ENCODE measurements at places on chromosomes 4 and X.

DNA sequence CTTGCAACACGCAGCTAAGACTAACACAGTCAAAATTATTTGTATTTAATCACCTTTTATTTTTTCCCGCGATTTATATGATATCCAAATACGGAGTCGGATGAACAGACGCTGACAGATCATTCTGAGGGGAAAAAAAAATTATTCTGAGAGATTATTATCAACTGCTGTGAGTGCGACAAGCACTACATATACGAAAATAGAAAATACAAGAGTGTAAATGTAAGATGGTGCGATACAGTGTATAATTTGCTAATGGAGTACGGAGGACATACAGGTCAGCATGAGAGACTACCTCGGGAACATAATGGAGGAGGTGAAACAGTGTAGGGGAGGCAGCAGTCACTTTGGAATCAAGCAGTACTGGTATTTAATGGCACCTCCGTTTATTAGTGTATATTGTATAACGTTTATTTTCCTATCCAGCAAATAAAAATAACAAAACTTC, 2.8 kb upstream of the LIN54 start:
- DNase-seq = no peak

GRCh38 chr4:146814750-146815149, 130.9 kb downstream of the TTC29 start:
- DNase-seq = no peak

- DNase-seq = no peak
Measured at GRCh38 chrX:124407226-124407625, 60.9 kb downstream of the SH2D1A start.

DNA sequence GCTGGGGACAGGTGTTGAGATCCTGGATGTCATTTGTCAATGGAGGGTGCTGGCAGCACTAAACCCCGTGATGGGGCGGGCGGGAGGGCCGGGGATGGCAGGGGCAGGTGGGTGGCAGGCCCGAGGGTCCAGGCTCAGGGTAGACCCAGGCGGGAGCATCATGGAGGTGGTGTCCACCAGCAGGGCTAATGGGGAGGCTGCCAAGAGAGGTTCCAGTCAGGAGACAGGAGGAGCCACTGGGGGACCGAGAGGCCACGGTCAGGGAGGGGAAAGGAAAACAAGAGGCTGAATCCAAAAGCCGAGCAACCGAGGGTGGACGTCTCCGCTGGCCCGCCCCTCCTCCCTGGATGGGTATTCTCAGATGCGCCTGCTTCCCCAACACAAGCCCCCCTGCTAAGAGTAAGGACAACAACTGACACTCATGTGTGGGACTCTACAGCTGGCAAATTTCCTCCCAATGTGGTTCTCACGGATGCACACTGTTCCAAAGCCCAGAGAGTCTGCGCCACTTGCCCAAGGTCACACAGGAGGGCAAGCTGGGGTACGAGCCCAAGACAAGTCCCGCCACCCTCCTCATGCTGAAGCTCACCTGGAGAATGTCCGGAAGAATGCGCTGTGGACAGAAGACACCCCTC, 132.0 kb downstream of the CPZ start:
- no peak for DNase-seq

DNA sequence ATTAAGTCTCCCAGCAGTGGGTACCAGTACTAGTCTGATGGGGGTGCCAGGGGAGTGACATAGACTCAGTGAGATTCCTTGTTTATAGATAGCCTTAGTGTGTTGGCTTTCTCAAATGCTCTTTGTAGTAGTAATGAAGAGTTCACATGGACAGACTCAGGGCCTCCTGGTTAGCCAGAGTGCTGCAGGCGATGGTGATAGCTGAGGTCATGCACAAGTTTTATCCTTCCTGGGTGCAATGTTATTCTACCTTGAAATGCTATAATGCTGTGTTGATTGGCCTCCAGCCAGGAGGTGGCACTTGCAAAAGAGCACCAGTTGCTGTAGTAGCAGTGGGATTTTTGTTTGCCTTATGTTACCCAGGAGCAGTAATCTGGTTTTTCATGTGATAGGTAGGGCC, 35.5 kb upstream of the ADH4 start:
- DNase-seq = no peak

DNA sequence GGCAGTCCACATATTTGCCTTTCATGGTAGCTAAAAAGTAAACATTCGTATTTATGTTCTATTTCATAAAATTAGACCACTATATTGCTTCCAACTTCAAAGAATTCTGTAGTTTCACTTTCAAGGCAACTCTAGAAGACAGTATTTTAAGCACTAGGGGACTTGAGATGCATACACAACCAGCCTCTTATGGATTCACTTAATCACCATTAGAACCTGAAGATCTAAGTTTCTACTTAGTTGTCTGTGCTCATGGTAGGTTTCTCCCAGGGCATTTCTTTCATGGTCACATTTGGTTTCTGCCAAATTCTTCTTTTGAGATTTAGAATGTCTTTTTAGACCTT, 209.9 kb upstream of the HCCS start:
- DNase-seq = no peak

DNA sequence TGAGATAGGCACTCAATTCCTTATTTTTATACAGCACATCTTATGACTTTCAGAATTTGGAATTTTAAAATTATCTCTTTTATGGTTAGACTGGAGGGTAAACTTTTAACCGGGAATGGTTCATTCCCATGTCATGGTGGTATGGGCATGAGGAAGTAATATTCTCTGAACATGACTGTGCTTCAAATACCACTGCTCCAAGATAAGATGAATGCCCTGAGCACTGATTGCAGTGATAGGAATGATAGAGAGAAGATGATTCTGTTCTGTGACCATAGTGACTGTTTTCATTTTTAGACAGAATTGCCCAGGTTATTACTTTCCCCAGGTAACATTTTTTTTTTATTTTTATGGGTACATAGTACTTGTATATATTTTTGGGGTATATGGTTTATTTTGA, 187.4 kb downstream of the ATOH1 start:
- DNase-seq = no peak

- DNase-seq = no peak
Measured at GRCh38 chr4:165203541-165204461, 3.6 kb upstream of the KLHL2 start.

Data from NCI-H1105 (cell line).